ENCODE measurements at places on chromosomes 2 and 18.
A peak's percentile ranks its signal among the peaks of the same experiment; 100 is the strongest.

DNA sequence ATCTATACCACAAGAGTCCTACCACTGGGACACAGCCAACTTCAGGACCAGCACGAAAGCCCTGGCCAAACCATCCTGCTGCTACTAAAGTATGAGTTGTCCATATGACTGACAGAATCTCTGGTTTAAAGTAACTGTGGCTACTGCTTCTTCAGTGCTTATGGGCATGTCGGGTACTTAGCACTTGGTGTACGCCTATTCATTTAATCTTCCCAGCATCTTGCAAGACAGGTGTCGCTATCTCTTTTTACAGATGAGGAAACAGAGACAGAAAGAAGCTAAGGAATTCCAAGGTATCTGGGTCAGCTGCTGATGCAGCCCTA, 203.4 kb upstream of the ID2 start:
- DNase-seq = no peak

- DNase-seq = no peak
Observed at GRCh38 chr2:136248242-136248641, 130.3 kb upstream of the CXCR4 start.

DNA sequence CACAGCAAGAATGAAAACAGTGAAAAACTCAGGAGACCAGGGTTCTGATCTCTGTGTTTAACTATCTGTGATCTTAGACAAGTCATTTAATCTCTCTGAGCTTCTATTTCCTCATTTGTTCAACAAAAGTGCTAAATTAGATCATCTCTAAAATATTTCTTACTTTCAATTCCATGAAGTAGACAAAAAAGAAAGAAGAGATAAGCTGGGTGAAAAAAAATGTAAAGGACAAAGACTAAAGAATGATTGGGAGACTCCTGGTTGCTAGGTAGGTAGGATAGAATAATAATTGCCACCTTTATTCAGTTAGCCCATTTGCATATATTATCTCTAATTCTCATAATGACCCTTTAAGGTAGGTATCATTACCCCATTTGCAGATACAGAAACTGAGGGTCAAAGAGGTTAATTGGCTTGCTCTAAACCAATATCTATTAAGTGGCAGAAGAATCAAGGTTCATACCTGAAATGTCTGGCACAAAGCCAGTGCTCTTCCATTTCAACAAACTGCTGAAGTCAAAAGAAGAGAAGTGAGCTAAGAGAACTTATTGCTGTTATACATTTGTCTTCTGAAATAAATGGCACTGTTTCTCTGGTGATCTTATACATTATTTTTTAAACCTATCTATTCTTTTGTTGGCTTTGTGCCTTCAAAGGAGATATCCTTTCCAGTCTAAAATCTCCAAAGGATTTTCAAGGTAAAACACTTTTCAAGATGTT, 141.7 kb downstream of the OTX1 start:
- no peak for DNase-seq

- DNase-seq = peak; percentile 68
Observed at GRCh38 chr2:62344472-62344871, 148.6 kb downstream of the B3GNT2 start.

GRCh38 chr18:12086249-12086648, 7.4 kb upstream of the ANKRD62 start:
- no peak for DNase-seq

DNA sequence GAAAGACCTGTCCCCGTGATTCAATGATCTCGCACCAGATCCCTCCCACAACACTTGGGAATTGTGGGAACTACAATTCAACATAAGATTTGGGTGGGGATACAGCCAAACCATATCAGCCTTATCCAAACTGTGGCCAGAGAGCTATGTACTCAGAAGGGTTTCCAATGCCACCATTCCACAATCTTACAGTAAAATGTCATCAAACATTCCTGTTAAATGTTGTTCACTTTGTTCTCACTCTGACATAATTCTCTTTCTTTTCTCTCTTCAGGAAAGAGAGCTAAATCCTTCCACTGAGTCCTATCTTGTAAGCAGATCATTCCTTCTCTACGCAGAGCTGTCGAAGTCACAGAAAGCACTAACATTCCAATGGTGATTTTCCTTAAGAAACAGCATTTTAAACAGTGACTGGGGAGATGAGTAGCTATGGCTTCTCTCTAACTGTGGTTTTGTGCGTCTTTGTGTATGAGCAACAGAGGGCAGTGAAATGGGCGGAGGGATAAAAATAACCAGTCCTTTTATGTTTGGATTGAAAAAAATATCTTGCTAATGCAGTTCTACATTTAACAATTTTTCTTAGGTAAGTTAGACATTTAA, 684.7 kb downstream of the EPHA4 start:
- no peak for DNase-seq

DNA sequence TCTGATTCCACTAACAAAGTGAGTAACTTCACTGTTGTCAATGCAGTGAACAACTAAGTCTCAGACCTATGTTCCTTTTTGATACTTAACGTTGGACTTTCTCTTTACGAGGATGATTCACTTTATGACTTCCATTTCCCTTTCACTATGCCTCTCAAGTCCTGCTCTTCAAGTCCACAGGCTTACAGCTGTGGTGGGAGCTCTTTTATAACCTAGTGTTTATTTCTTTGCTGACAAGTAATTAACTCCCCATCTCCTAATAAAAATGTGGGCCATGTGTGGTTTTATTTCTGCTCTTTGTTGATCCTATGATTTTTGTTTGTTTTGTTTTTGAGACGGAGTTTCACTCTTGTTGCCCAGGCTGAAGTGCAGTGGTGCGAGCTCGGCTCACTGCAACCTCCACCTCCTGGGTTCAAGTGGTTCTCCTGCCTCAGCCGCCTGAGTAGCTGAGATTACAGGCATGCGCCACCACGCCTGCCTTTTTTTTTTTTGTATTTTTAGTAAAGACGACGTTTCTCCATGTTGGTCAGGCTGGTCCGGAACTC, 142.1 kb downstream of the USP34 start:
- no peak for DNase-seq

DNA sequence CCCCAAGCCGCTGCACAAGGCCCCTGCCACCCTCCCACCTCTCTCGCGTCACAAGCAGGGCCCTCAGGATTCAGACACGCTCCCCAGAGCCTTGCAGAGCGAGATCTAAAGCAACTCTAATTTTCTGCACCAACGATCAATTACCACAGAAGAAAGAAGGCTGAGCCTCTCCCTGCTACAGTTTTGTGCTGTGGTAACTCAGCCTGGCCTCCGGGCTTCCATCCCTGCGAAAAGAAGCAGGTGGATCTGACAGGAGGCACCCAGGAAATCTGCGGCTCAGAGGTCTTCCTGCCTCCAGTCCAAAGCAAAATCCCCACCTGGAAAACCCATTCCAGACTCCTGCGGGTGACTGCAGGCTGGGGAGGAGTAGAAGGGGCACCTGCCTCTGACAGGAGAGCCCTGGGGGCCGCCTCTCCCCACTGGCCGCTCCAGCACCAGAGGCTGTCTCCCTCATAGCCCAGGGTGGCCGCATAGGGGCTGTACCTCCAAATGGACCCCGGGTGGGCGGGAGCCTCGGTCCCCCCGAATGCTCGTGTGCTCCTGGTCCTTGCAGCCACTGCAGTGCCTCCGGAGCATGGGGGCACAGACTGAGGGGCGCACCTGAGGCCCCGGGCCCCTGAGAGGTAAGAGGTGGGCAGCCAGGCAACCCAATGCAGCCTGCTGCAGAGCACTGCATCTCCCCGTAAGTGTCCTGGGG, 31.0 kb downstream of the PXDN start:
- no peak for DNase-seq

DNA sequence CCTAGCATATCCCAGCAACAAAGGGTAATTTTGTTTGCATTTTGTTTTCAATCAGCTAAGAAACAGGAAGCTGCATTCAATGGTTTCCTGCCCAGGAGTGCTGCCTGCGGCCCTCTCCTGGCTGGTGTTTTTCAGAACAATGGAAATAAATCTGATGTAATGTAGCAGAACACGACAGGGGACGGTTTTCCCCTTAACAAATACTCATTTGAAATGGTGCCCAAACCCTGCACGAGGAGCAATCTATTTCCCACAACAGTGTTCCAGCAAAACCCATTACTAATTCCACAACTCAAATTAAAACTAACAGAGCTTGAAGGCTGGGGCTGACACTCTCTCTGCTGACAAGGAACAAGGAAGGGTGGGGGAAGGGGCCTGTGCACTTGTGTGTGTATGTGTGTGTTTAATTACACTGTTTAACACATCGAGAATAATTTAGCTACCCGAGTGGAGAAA, 8.7 kb downstream of the CAPN13 start:
- no peak for DNase-seq

GRCh38 chr18:79643054-79643984, 36.3 kb upstream of the CTDP1 start:
- no peak for DNase-seq

- no peak for DNase-seq
Observed at GRCh38 chr2:196249860-196250259, 78.5 kb upstream of the STK17B start.

- no peak for DNase-seq
Observed at GRCh38 chr2:16727256-16727655, 61.6 kb upstream of the CYRIA start.

GRCh38 chr2:168424112-168424951, 31.7 kb upstream of the CERS6 start:
- no peak for DNase-seq

- DNase-seq = no peak
Observed at GRCh38 chr2:45814951-45815621, 163.6 kb downstream of the PRKCE start.

- DNase-seq = no peak
Observed at GRCh38 chr2:151280271-151280670, 9.2 kb downstream of the NMI start.

GRCh38 chr18:79556829-79557585, 122.6 kb upstream of the CTDP1 start:
- no peak for DNase-seq
